ENCODE measurements at places on chromosomes 2 and 18. TPM values are rescaled to one million over a fixed set of nuclear protein-coding genes. Genes with fewer than 3 reads are reported as not detected.

DNA sequence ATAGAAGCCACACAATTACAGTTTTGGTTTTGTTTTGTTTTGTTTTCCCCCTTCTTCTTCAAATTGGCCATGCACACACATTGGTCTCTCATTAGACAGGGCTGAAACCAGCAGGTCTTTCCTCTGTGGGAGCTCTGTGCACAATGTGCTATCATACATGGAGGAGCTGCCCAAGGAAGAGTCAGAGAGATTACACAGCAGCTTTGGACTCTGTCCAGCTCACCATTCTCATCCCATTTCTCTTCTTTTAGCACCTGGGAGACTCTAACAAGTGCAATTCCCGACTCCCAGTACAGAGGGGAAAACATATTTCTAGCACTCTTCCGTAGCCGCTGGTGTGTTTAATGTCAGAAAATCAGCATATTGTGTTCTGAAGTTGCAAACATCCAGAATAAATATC lies 29.4 kb downstream of the POU3F3 start:
- DNase-seq: no peak
- no peak overlapping the region for H3K4me3 ChIP-seq
- H3K27ac ChIP-seq: no peak overlapping the region
- H3K4me1 ChIP-seq: no peaks in the 10 kb centered on the region
- H3K27me3 ChIP-seq: peaks cover 91% of the 10 kb centered on the region

DNA sequence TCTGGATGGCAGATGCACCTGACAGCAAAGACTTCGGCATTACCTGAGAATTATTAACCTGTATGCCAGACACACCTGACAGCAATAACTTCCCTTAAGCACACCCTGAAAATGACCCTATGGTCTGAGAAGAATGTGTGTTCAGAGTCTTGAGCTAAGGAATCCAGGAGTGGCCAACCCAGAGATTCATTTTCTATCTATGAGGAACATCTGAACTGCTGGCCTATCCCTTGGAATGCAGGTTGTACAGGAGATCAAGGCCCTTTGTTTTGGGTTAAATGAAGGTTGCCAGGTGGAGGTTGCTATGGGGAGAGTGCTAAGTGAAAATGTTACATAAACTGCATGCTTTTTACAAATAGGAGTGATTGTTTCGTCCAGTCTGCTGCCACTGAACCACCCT lies 200.9 kb upstream of the MEIS1 start:
- H3K4me3 ChIP-seq: no peak overlapping the region
- no peaks in the 10 kb centered on the region for H3K27me3 ChIP-seq

DNA sequence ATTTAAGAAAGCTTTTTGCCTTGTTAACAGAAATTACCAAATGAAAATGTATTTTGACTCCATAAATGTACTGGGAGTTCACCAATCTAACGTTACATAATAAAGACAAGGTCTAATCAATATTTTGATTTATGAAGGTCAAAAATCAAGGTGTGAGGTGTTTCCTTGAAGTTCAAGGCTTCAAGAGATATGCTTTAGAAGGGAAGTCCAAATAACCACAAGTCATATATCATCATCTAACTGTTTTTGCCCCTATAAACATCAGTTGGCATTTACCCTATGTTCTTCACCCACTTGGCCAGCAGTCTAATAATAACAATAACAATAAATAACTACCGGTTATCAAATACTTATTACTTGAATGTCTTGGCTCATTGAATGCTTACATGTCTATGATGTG lies 196.1 kb upstream of the ID2 start:
- H3K4me3 ChIP-seq: no peak overlapping the region
- no peak overlapping the region for H3K27ac ChIP-seq
- peaks cover 59% of the 10 kb centered on the region for H3K27me3 ChIP-seq

DNA sequence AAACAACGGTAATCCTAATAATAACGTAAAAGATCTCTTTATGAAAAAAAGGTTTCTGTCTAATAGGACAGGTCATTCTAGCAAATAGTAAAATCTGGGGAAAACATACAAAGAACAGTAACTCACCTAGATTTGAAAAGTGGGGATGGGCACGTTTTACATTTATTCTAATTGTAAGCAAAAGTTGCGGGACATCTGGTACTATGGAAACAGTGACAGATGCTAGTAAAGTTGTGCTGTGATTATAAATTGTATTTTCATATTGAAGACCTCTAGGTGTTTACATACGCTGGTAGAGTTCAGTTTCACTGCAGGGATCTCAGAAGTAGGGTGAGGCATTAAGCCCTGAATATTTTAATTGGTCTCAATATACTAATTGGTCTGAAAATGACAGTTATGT lies 422.5 kb downstream of the DPP10 start:
- no peaks in the 10 kb centered on the region for H3K27me3 ChIP-seq
- no peaks in the 10 kb centered on the region for H3K36me3 ChIP-seq
- DNase-seq: no peak
- H3K4me1 ChIP-seq: no peaks in the 10 kb centered on the region
- no peak overlapping the region for H3K27ac ChIP-seq

DNA sequence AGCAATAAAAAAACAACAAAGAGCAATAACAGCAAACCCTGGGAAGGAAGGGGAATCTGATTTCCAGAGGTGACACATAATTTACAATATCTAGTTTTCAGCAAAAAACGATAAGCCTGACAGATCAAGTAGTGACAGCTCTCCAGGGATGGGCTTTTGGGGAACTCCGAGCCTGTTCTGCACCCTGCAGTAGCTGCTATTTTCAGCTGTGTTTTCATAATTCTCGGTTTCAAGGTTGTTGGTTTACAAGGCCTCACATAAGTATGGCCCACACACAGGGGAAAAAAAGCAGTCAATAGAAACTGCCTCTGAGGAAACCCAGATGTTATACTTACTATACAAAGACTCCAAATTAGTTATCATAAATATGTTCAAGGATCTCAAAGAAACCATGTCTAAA lies 67.7 kb upstream of the CTLA4 start:
- no peaks in the 10 kb centered on the region for H3K27me3 ChIP-seq
- no peak for DNase-seq
- no peaks in the 10 kb centered on the region for H3K36me3 ChIP-seq
- H3K4me1 ChIP-seq: no peaks in the 10 kb centered on the region
- no peak overlapping the region for H3K27ac ChIP-seq

GRCh38 chr2:169923977-169924376 lies 96.7 kb downstream of the UBR3 start:
- H3K36me3 ChIP-seq: no peaks in the 10 kb centered on the region
- H3K4me1 ChIP-seq: no peaks in the 10 kb centered on the region
- no peak for DNase-seq
- no peak overlapping the region for H3K27ac ChIP-seq
- H3K27me3 ChIP-seq: no peaks in the 10 kb centered on the region

Gene VAMP5
- 7.4 TPM for total RNA-seq

Gene REEP1
- total RNA-seq: 0.25 TPM

Gene SERPINB13
- not detected for total RNA-seq
